Thymus (tissue), 14 donors: ENCODE measurements at places on chromosomes 13 and 19. TPM values are rescaled to one million over a fixed set of nuclear protein-coding genes. Genes with fewer than 3 reads are reported as not detected.

IGLON5 gene
- polyA plus RNA-seq: 0.25 TPM

ZNF506 gene
- polyA plus RNA-seq: 14.4 TPM

CD33 gene
- polyA plus RNA-seq: 7.1 TPM

SYCN gene
- polyA plus RNA-seq: not detected

CDX2 gene
- polyA plus RNA-seq: 0.64 TPM

NAT14 gene
- 58.2 TPM for polyA plus RNA-seq

HOMER3 gene
- 34.0 TPM for polyA plus RNA-seq

NCCRP1 gene
- 13.2 TPM for polyA plus RNA-seq

TINCR gene
- polyA plus RNA-seq: 0.71 TPM

PRRG2 gene
- polyA plus RNA-seq: 5.5 TPM

NLRP5 gene
- polyA plus RNA-seq: 0.02 TPM

CARM1 gene
- 30.8 TPM for polyA plus RNA-seq

OR7D2 gene
- polyA plus RNA-seq: 0.07 TPM

ZNF560 gene
- 0.21 TPM for polyA plus RNA-seq

CCNA1 gene
- polyA plus RNA-seq: 3.4 TPM

ATCAY gene
- 0.09 TPM for polyA plus RNA-seq

CERS1 gene
- polyA plus RNA-seq: 0.41 TPM

RASL11A gene
- polyA plus RNA-seq: 9.9 TPM

PLK5 gene
- polyA plus RNA-seq: 0.25 TPM

GJB2 gene
- 38.1 TPM for polyA plus RNA-seq

ZNF98 gene
- 0.07 TPM for polyA plus RNA-seq

TNNI3 gene
- 0.75 TPM for polyA plus RNA-seq

LSM4 gene
- 147 TPM for polyA plus RNA-seq

ZNF17 gene
- polyA plus RNA-seq: 5.3 TPM

IRGQ gene
- 7.5 TPM for polyA plus RNA-seq

APOC4 gene
- polyA plus RNA-seq: 0.32 TPM

C13orf42 gene
- 0.05 TPM for polyA plus RNA-seq

SIGLEC14 gene
- polyA plus RNA-seq: 7.3 TPM

COX6B2 gene
- 40.4 TPM for polyA plus RNA-seq

PPAN gene
- polyA plus RNA-seq: 54.9 TPM

ITPKC gene
- 35.5 TPM for polyA plus RNA-seq

PRODH2 gene
- 0.23 TPM for polyA plus RNA-seq

CEACAM16 gene
- 0.09 TPM for polyA plus RNA-seq

ZNF415 gene
- polyA plus RNA-seq: 9.1 TPM

NKG7 gene
- 11.6 TPM for polyA plus RNA-seq

ADGRE2 gene
- 3.4 TPM for polyA plus RNA-seq

CD177 gene
- 0.80 TPM for polyA plus RNA-seq

ZNF177 gene
- polyA plus RNA-seq: 13.8 TPM

RPS28 gene
- 1,415 TPM for polyA plus RNA-seq

AMH gene
- polyA plus RNA-seq: 2.2 TPM

CUL4A gene
- 57.3 TPM for polyA plus RNA-seq

FAM216B gene
- 0.14 TPM for polyA plus RNA-seq

CD209 gene
- 8.5 TPM for polyA plus RNA-seq

DIAPH3 gene
- 0.80 TPM for polyA plus RNA-seq

GARIN5A gene
- polyA plus RNA-seq: 3.4 TPM

CAMSAP3 gene
- polyA plus RNA-seq: 2.5 TPM

LGALS4 gene
- 6.8 TPM for polyA plus RNA-seq

LGALS14 gene
- polyA plus RNA-seq: 2.0 TPM

NDUFA7 gene
- polyA plus RNA-seq: 110 TPM

TGDS gene
- 27.2 TPM for polyA plus RNA-seq

OR10H1 gene
- 0.09 TPM for polyA plus RNA-seq

KLF2 gene
- polyA plus RNA-seq: 16.5 TPM

XAB2 gene
- polyA plus RNA-seq: 60.6 TPM

C1QTNF9B gene
- 0.34 TPM for polyA plus RNA-seq

ATP4A gene
- 1.1 TPM for polyA plus RNA-seq

C1QTNF9 gene
- polyA plus RNA-seq: 0.30 TPM

ZSCAN5B gene
- polyA plus RNA-seq: 0.05 TPM

CYP4F8 gene
- polyA plus RNA-seq: 18.3 TPM
